ENCODE measurements at places on chromosomes 11 and 22.

DNA sequence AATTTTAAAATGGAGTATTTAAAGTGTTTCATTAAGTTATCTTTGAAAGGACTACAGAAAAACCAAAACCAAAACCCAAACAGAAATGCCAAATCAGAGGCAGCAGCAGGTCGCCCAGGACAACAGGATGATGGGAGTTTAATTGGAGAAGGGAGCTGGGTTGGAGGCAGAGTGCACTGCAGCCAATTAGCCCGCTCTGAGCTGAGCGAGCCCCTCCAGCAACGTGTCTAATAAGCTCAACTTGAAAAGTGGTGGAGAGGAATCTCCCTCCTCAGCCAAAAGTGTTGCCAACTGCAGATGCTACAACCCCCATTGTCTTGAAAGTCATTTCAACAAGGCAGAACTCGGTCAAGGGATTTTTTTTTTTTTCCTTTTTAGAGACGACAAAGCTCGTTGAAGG lies 323.9 kb downstream of the CADM1 start:
- no peak for DNase-seq

DNA sequence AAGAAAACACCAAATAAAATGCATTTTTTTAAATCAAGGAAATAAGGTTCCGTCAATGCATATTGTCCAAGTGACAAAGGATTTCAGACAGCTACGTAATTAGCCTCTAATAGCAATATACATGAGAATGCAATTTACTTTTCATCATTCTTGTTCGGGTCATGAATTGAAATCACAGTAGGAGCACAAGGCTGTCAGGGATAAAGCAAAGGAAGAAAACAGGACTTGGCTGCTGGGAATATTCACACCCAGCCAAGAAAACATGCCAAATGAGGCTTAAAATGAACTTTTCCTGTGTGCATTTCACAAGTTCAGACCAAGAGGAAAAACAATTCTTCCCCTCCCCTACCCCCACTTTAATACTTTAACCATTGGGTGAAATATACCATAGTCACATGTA lies 188.6 kb downstream of the CWF19L2 start:
- DNase-seq, result no peak

GRCh38 chr11:77472991-77473800 lies 698 bp downstream of the PAK1 start:
- peak; percentile 28 for DNase-seq

DNA sequence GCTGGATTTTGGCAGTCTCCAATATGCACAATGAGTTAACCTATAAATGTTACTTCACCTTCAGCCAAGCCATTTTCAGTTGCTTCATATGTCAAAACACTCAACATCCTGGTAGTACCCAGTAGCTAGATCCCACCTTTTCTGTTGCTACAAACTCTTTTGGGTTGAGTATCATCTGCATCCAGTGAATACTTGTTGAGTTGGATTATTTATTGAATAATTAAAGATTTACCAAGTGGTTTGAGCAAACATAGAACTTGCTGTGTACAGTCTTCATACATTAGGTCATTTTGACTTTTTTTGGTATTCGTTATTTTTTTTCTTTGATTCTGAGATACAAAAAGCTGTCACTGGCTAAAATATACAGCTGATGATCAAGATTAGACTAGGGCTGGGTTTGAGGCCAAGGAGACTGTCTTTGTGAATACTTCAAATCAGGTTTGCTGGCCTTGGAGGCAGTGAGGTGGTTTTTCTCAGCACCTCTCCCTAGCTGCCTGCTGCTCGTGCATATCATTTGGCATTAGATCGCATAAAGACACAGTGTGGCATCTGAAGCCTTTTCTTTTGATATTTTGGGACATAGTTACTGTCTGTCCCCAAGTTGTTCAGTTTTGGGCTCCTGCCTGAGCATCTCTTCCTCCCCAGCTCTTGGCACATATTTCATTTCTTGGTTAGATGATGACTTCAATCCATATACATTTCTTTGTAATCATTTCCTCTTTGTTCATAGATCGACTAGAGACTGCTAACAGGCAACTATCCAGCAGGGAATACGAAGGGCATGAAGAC lies 62.8 kb downstream of the AMOTL1 start:
- no peak for DNase-seq

- DNase-seq, result no peak
These were observed 741.4 kb downstream of the NTM start for GRCh38 chr11:132111838-132112237.

GRCh38 chr11:11937957-11938356 lies 70.5 kb downstream of the DKK3 start:
- DNase-seq, result no peak

DNA sequence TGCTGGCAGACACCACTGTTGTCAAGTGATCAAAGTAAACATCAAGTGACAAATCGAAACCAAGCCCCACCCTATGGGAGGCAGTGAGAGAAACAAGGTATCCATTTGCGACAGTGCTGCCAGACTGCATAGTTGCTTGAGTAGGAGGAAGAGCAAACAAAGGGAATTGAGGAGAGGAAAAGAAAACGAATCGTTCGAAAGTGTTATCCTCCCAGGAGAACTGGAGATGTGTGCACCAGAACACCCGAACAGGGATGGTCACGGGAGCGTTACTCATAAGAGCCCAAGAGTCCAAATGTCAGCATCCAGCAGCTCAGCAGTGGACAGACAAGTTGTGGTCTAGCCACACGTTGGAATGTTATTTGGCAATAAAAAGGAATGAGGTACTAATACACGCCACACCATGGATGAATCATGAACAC lies 58.4 kb upstream of the NUP50 start:
- DNase-seq, result no peak

- DNase-seq, result no peak
These were observed 84.7 kb upstream of the AKIP1 start for GRCh38 chr11:8826139-8826786.

DNA sequence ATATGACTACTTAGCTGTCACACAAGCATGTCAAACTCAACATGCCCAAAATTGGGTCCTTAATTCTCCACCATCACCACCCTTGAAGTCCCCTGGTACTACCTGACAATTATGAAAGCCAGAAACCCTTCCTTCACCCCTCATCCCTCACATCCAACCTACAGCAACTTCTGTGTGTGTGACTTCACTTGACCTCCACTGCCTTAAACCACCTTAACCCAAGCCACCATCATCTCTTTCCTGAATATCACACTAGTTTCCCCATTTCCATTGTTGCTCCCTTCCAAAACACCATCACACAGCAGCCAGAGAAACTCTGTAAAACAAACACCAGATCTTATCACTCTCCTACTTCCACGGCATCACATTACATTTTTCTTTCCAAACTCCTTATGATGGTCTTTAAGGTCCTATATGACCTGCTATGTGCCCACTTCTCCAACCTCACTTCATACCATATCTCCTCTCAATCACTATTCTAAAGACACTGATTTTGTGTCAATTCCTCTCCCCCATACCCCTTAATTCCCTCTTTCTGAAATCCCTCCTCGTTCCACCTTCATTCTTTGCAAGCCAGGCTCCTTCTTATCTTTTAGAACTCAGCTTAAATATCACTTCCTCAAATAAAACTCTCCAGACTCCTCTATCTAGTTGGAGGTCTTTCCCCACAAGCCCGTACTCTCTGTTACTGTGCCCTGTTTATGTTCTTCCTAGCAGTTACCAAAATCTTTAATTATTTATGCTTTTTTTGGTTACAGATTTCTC lies 124.9 kb downstream of the RBFOX2 start:
- no peak for DNase-seq

- DNase-seq, result no peak
These were observed 378.5 kb downstream of the SHANK2 start for GRCh38 chr11:70873736-70874412.

DNA sequence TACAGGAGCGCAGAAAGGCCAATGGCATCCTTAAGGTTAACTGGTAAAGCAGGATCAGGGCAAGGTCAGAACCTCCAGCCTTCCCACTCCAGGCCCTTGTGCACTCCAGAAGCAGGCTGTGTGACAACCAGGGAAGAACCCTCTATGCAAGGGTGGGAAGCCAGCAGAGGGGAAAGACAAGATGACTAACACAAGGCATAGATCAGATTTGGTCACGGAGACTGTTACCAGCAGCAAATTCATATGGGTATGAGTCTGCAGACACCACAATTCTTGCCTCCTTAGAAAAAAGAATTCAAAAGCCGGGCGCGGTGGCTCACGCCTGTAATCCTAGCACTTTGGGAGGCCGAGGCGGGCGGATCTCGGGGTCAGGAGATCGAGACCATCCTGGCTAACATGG lies 39.8 kb upstream of the MTNR1B start:
- DNase-seq, result no peak

DNA sequence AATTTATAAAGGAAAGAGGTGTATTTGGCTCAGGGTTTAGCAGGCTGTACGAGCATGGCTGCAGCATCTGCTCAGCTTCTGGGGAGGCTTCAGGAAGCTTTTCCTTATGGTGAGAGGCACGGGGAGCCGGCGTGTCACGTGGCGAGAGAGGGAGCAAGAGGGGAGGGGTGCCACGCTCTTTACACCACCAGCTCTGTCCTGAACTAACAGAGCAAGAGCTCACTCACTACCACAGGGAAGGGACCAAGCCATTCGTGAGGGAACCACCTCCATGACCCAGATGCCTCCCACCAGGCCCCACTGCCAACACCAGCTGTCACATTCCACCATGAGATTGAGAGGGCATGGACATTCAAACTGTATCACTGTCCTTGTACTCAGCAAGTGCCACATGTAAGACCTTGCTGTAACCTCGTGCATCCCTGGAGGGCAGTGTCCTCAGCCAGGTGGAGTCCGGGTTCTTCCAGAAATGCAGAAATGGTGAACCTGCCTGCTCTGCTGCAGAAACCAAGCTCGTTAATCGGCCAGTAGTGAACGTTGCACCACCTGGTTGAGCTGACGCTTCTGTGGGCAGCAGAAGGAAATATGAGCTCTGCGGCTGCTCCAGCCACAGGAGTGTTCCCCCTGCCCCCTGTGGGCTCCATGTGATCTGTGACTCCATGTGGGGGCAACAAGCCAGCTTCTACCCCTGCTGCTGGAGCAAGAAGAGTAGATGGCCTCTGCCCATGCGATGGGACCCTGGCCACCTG lies 368.6 kb downstream of the TBC1D22A start:
- no peak for DNase-seq

GRCh38 chr11:16158426-16158994 lies 197.8 kb downstream of the SOX6 start:
- no peak for DNase-seq

DNA sequence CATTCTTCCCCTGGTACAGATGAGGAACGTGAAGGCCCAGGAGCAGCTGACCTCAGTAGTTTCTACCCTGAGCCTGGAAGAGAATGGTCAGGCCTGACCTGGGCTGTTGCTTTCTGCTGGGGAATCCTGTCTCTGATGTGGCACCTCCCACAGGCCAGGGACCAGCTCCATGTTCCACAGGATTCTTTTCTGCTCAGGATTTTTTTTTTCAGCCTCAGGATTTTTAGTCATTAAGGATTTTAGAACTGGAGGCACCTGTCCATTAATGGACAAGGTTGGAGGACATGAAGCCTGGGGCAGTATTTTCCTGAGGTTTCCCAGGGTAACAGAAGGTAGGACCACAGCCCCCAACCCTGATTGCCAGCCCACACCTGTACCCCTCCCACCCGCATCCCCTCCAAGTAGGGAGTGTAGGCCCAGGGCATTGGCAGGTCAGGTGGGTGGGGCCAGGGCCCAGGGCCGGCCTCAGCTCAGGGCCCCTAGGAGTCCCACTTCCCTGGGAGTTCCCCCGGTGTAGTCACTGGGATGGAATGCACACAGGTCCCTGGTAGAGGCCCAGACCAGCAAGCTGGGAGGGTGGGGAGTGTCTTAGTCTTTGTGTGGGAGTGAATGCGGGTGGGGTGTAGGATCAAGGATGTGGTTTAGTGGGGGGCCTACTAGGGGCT lies 16.1 kb downstream of the BIK start:
- no peak for DNase-seq

- DNase-seq, result no peak
These were observed 45.2 kb upstream of the SLC5A12 start for GRCh38 chr11:26767060-26767459.

DNA sequence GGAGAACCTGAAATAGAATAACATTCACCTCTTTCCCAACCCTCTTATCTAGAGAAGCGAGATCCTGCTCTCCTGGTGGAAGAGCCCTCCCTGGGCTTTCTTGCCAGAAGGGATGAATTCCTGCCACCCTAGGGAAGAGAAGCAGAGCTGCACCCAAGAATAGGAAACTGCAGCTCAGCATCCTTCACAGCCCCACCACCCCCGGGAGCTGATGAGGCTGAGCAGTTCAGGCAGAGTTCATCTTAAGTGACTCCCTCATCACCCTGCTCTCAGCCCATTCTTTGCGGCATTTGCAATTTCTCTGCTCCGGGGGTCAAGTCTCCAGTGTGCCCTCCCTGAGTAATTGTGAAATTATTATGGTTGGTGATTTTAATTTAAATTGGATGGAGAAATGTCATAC lies 514.9 kb downstream of the BUD13 start:
- DNase-seq, result no peak

DNA sequence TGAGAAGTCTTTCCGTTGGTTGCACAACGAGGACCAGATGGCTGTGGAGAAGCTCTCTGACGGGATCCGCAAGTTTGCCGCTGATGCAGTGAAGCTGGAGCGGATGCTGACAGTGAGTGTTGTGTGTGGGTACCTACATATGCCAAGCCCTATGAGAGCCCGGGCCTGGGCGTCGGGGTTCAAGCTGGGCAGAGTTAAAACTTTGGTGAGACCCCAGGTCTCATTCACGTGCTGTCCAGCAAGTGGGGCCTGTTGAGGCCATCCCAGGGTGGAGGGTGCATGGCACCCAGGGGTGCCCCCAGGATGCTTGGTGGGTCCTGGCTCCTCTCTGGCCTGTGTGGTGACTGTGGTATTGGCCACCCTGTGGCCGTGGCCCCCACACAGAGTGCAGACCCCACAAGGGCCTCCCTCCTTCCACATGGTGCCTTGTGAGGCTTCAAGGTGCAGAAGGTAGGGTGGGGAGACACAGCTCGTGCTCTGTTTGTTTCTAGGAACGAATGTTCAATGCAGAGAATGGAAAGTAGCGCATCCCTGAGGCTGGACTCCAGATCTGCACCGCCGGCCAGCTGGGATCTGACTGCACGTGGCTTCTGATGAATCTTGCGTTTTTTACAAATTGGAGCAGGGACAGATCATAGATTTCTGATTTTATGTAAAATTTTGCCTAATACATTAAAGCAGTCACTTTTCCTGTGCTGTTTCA lies 12.8 kb downstream of the GATD1 start:
- no peak for DNase-seq

DNA sequence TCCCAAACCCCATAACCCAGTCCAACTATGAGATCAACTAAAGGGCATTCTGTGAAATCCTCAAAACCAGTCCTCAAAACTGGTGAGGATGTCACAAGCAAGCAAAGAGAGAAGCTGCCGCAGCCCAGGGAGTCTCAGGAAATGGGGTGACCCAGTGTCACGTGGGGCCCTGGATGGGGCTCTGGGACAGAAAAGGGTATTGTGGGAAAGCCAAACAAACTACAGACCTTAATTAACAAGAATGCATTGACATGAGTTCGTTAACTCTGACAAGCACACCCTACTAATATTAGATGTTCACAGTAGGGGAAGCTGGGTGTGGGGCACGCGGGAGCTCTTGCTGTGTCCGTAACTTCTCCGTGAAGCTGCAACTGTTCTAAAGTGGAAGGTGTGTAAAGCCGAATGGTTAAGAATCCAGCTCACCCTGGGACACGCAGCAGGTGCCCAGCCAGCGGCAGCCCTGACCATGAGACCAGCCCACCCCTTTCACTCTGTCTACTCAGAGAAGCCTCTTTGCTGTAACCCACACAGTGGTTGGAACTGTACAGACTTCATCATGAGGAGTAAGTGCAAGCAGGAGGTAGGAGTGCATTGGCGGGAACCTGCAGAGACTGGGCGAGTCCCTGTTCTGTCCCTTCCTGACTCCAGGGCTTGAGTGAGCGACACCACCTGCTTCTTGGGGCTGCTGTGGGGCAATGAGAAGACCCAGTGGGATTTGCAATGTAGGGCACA lies 17.9 kb downstream of the LINC01488 start:
- no peak for DNase-seq

All from T follicular helper cell (primary cell).